Activated T-cell treated with anti-CD3 and anti-CD28 coated beads for 4 hours (primary cell): ENCODE measurements at places on chromosomes 12 and 14.

DNA sequence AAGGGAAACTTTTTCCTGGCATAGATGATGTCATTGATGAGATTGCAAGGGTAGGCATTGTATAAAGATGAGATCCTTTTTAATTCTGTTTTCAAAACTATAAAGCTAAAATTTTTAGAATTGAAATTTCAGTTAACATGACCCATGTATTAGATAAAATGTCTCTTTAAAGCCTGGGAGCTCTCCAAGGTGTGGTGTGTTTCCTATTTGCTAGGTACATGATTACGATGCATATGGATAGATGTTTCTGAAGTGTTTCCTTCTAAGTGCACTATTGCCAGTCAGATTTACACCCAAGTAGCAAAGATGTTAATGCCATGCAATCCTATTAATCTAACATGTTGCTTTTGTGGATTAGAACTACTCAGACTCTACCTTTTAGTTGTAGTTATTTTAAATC is 834.7 kb downstream of the DIO2 start:
- no peak for DNase-seq

DNA sequence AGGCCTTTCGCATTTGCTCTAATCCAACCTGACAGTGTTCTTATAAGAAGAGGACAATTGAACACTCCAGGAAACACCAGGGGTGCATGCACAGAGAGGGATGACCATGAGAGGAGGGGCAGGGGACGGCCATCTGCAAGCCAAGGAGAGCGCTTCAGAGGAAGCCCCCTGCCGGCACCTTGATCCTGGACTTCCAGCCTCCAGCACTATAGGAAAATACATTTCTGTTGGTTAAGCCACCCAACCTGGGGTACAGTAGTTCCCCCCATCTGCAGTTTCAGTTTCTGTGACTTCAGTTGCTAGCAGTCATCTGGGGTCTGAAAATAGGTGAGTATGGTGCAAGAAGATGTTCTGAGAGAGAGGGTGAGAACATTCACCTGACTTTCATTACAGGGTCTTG is 64.7 kb downstream of the CLMN start:
- no peak for DNase-seq

DNA sequence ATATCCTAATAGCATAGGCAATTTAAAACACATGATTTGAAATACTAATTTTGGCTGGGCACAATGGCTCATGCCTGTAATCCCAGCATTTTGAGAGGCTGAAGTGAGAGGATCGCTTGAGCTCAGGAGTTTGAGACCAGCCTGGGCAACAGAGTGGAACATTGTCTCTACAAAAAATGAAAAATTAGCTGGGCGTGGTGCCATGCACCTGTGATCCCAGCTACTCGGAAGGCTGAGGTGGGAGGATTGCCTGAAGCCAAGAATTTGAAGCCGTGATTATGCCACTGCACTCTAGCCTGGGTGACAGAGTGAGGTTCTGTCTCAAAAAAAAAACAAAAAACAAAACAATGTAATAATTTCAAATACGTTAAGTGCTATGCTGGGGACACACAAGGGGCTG is 83.3 kb downstream of the SSPN start:
- DNase-seq, result no peak

GRCh38 chr12:98001430-98001829 is 514.0 kb upstream of the TMPO start:
- no peak for DNase-seq

DNA sequence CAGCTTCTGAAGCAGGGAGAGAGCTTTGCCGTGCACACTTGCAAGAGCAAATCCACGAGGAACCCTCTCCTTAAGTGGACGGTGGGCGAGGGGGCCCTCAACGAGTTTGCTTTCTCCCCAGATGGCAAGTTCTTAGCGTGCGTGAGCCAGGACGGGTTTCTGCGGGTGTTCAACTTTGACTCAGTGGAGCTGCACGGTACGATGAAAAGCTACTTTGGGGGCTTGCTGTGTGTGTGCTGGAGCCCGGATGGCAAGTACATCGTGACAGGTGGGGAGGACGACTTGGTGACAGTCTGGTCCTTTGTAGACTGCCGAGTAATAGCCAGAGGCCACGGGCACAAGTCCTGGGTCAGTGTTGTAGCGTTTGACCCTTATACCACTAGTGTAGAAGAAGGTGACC is 69.0 kb downstream of the WDR20 start:
- DNase-seq, result no peak

GRCh38 chr12:29191267-29191850 is 42.3 kb downstream of the FAR2 start:
- DNase-seq, result no peak

- DNase-seq, result no peak
These were observed 8.2 kb downstream of the GOLT1B start for GRCh38 chr12:21509768-21510167.

DNA sequence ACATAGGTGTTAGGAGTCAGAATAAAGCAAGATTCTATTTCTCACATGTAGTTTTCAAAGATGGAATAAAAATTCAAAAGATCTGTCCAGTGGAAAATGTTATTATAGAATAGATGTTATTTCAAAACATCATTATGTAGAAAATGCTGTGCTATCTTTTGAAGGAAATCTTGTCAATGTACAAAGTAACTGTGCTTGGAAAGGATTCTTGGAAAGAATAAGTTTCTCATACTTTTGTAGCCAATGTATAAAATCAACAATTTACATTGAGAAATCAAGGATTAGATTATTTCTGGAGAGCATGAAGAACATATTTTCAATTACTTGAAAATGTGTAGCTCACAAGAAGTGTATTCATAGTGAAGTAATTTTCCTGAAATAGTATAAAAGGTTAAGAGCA is 532.5 kb upstream of the MGAT4C start:
- DNase-seq, result no peak

DNA sequence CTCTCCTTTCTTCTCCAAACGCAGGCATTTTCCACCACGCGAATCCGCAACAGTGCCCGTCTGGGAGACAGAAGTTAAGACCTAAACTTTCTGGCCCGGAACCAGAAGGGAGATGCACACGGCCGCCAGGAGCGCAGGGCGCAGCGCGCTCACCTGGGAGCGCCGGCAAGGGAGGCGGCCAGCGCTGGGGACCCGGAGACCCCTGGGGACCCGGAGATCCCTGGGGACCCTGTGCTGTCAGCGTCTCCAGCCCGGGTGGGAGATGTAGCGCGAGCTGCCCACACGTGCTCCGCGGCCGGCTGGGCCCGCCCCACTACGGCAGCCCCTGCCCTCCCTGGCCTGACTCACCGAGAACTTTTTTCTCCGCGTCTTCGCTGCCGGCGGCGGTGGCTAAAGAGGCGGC is 620 bp downstream of the YBX3 start:
- DNase-seq, result peak; percentile 41

DNA sequence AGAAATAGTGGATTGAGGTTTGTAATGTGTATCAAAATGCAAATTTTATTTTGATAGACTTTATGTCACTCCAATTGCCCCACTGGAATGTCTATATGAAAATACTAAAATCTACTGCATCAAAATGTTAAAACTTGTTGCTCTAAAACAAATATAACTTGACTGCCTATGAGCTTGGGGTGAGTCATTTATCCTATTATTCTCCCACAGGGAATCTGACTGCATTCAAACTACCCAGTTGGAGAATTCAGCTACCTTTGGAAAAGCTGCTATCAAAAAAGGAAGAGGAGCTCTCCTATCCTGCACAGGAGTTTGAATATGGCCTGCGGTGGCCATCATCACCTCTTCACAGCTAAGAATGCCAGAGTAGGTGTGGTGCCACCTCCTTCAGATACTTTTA is 173.1 kb downstream of the KLHL28 start:
- no peak for DNase-seq

GRCh38 chr14:92439537-92440344 is 73.8 kb upstream of the RIN3 start:
- DNase-seq, result no peak

- no peak for DNase-seq
These were observed 66.5 kb upstream of the DDX11 start for GRCh38 chr12:31007153-31007495.

- DNase-seq, result no peak
These were observed 145.1 kb downstream of the KIF26A start for GRCh38 chr14:104283197-104284106.

DNA sequence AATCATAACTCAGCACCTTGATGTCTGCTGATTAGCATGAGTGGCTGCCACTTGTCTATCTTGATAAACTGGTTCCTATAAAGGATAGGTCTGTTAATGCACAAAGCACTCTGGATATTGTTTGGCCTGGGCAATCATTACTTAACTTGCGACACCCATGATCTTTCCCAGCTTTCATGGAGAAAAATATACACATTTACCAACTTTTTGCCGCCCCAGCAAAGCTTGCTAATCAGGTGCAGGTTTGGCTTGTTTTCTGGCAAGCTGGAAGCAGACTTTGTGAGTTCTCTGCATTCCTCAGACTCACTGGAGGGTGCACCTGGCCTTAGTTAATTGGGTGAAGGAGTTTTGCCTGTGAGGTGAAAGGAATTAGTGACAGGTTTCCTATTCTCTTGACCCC is 1126.4 kb upstream of the FLRT2 start:
- DNase-seq, result no peak

GRCh38 chr12:50142993-50143392 is 24.2 kb downstream of the CERS5 start:
- DNase-seq, result no peak

DNA sequence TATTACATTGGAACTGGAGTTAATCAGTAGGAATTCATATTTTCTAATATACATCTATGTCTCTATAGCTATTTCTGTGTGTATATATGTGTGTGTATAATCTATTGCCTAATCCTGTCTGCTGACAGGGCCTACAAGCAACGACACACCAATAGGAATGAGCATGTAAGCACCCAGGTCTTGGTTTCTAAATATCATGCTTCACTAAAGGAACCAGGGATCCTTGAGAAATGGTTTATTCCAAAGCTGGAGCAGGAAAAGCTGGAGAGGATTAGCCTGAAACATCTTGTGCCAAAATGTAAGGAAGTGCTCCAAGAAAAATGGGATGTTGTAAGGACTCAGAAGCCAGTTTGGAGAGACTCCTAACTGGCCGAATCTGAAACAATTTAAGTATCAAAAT is 29.3 kb upstream of the LGALS3 start:
- no peak for DNase-seq

DNA sequence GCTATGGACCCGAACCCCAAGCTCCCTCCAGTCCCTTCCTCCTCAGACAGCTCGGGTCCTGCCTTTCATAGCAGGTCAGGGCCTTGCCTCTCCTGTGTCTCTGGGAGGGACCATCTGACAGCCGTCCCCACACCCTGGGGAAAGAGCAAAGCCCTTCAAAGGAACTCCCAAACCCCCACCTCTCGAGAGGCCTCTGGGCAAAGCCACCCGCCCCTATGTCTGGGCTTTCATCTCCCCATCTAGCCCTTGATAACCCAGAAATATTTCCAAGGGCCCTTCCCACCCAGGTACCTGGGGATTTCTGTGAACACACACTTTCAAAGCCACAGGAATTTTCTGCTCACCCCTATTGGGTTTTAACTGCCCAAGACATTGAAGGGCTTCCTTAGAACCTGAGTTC is 32.1 kb downstream of the SNRNP35 start:
- no peak for DNase-seq

DNA sequence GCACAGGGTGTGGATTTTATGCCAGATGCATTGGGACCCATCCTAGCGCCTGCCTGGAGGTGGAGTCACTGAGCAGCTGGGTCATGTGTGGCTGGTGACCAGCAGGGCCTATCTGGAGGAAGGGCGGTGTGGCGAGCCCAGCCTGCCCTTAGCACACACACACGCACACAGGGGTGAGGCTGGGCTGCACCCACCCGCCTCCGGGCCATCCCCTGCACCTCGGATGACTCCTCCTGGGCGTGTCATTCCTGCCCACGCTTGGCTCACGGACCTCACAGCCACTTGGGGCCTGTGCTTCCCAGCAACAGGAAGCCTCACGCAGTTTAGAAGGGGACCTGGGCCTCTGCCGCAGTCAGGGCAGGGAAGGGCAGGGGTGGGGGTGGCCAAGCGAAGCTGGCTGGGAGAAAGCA is 36.2 kb upstream of the FZD10 start:
- no peak for DNase-seq

GRCh38 chr12:94305130-94305957 is 154.3 kb downstream of the CEP83 start:
- peak; percentile 9 for DNase-seq

DNA sequence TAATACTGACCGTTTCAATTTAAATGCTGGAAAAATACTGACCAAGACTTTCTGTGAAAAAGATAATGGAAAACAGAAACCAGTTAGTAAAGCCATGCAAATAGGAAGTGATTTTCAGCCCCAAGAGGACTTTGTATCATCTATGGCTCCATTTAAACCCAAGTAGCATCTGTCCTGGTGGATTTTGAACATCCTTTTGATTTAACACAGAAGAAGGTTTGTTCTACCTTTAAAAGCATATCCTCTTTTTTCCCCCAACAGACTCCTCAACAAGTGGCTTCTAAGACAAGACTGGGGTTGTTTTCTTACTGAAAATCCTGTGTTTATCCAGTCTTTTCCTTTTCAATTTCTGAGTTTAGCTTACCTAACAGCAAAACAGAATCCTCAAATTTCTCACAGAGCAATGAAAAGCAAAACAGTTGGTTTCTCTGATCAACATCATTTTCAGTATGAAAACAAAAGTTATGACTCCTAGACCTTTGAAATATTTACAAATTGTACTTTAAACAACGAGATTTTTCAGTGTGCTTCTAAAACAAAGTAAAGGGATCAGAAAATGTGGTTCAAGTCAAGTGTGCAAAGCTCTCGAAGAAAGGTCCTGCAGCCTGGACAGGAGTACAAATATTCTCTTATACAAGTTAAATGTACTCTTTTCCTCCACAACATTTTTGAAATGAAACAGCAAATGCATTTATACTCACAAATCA is 2.9 kb downstream of the PHLDA1 start:
- no peak for DNase-seq

DNA sequence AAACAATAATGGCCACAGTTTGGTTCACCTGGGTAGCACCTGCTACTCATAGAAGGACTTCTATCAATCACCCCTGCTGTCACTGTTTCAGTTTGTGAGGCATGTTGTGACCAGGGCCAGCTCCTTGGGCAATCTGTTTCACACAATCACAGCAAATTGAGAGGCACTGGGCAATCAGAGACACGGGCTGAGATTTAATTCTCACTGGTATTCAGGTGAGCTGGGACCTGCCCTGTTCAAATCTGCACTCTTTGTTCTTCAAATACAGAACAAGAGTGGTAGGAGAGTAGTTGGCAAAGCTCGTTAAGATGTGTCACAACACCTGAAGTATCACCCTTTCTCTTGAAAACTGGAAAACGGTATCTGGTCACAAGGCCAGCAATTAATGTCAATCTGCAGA is 57.8 kb upstream of the NAP1L1 start:
- no peak for DNase-seq

- no peak for DNase-seq
These were observed 6.0 kb downstream of the PAX9 start for GRCh38 chr14:36667679-36668078.

DNA sequence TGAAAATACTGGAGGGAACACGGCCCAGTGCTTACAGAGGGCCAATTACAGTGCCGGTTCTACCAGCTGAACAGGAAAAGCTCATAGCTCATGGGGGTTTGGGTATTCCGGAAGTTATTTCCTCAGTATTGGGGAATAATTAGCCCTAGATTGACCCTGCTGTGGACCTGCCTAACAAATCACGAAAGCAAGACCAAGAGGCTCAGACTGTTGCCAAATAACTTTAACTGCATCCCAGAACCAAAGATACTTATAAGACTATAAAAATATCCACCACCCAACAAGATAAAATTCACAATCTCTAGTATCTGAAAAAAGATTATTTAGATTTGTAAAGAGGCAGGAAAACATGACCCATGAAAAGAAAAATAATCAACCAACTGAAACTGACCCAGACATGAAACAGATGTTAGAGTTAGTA is 8.0 kb upstream of the OR5AU1 start:
- DNase-seq, result no peak

GRCh38 chr14:100777818-100778525 is 47.9 kb upstream of the MEG3 start:
- no peak for DNase-seq
